ENCODE measurements at places on chromosomes 11 and 22. TPM values are rescaled to one million over a fixed set of nuclear protein-coding genes. Genes with fewer than 3 reads are reported as not detected.

DNA sequence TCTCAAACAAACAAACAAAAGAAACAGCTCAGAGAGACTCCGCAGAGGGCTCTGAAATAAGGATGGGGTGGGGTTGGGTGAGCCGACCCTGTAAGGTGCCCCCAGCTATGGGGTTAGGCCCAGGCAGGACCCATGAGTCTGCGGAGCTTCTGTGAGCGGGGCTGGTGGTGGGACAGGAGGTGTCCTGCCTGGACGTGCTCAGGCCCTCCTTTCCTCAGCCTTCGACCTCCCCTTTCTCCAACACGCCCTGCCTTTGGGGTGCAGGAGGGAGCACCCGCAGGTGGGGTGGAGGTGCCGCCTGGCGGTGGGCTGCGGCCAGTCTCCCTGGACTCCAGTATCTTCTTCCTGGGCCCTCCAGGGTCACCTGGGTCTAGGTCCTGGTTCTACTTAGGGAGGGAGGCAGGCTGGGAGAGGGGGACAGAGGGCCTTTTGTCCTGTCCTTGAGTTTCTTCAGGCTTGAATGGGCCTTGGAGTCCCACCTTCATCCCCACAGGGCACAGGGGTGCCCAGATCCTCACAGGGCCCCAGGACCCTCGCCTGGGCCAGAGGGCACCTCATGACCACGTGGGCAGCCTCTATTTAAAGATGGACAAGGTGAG lies 12.3 kb downstream of the PRR33 start:
- no peak for DNase-seq

DNA sequence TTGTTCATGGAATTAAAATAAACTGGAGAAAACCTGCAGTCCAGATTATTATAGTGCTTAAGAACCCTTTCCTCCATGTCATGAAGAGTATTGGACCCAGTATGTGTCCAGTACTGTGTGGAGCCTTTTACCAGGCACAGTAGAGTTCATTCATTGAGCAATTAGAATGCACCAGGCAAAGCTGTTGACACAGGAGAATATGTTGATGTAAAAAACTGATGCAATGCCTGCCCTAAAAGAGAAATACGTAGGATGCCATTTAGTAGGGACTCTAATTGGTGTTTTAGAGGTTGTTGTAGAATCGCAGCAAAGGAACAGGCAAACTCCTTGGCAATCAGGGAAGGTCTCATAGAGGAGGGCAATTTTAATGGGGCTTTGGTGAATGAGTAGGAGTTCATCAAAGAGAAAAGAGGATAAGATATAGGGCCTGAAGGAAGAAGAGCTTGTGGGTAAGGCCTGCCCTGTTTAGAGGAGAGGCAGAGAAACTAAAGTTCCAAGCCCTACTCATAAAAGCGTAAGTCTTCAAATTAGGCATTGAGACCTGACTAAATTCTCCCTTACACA lies 126.4 kb downstream of the SEZ6L start:
- DNase-seq: no peak

Gene PDHX
- 36.3 TPM for total RNA-seq

DNA sequence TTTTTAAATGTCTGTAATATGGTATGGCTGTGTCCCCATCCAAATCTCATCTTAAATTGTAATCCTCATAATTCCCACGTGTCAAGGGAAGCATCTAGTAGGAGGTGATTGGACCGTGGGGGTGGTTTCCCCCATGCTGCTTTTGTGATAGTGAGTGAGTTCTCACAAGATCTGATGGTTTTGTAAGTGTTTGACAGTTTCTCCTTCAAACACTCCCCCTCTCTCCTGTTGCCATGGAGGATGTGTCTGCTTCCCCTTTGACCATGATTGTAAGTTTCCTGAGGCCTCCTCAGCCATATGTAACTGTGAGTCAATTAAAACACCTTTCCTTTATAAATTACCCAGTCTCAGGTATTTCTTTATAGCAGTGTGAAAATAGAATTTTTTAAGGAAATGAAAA lies 31.1 kb upstream of the CD44 start:
- DNase-seq: no peak

Gene TCN1
- not detected for total RNA-seq

Gene XKR3
- total RNA-seq: not detected

- DNase-seq: no peak
Measured at GRCh38 chr11:90698238-90698637, 475.4 kb upstream of the CHORDC1 start.

DNA sequence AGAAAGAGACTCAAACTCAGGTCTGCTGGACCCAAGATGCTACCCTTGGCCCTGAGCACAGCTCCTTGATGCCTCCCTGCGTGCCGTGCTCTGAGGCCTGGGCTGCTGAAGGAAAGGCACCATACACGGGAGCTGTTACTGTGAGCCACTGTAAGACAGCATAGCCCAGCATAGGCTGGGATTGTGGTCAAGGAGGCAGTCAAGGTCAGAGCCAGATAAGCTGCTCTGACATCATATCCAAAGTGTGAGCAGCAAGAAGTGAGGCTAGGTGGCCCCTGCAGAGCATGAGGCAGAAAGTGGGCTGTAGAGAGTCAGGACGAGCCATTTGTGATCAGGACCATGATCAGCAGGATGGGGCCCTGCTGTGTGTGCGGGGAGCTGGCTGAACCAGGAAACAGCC lies 7.7 kb downstream of the SLC22A8 start:
- DNase-seq: no peak

GRCh38 chr11:69296890-69297786 lies 3.2 kb downstream of the MYEOV start:
- DNase-seq: peak; percentile 94

DNA sequence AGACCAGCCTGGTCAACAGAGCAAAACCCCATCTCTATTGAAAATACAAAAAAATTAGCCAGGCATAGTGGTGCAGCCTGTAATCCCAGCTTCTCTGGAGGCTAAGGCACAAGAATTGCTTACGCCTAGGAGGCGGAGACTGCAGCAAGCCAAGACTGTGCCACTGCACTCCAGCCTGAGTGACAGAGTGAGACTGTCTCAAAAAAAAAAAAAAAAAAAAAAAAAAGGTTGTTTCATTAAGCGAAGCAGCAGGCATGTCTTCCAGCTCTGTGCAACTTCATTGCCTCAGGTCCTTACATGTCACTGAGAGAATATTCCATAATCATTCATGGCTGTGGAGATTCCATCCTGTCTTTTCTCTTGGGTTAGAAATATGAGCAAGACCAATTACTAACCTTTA lies 16.9 kb downstream of the GAB2 start:
- no peak for DNase-seq

Gene NOL12
- 143 TPM for total RNA-seq

Gene NFAM1
- not detected for total RNA-seq

- DNase-seq: no peak
Measured at GRCh38 chr11:98871690-98872089, 149.1 kb upstream of the CNTN5 start.

DNA sequence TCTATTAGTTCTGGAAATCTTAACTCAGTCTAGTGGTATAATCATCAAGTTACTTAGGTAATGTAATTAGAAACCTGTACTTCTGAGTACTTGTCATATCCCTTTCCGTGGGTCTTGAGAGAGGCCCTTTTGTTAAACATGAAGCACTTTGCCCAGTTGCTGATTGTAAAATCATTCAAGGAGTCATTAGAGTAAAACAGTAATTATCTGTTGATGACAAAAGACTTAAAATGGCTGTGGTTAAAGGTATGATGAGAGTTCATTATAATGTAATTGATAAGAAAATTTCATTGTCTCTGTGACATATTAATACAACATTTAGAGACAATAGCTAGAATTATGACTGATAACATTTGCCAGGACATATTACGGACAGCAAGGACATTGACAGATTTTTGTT lies 34.3 kb downstream of the PRR5L start:
- DNase-seq: no peak

- no peak for DNase-seq
Measured at GRCh38 chr11:132037956-132038355, 667.5 kb downstream of the NTM start.

Gene SYT8
- 1.4 TPM for total RNA-seq

GRCh38 chr11:61791737-61792309 lies 576 bp downstream of the TMEM258 start:
- peak; percentile 76 for DNase-seq

DNA sequence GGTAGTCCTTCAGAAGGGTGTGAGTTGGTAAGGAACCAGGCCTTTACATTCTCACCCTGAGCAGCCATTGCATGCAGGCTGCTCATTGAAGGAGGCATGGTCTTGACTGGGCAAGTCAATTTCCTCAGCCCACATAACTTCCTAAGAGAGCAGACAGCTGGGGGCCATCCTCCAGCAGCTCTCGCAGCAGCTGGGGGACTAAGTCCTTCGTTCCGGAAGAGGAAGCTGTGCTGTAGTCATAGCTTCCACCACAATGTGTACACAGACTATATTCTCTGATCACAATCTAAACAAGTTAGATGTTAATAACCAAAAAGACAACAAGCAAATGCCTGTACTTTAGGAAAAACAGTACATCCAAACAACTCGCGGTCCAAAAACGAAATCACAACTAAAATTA lies 30.1 kb upstream of the MPPED1 start:
- peak; percentile 15 for DNase-seq

DNA sequence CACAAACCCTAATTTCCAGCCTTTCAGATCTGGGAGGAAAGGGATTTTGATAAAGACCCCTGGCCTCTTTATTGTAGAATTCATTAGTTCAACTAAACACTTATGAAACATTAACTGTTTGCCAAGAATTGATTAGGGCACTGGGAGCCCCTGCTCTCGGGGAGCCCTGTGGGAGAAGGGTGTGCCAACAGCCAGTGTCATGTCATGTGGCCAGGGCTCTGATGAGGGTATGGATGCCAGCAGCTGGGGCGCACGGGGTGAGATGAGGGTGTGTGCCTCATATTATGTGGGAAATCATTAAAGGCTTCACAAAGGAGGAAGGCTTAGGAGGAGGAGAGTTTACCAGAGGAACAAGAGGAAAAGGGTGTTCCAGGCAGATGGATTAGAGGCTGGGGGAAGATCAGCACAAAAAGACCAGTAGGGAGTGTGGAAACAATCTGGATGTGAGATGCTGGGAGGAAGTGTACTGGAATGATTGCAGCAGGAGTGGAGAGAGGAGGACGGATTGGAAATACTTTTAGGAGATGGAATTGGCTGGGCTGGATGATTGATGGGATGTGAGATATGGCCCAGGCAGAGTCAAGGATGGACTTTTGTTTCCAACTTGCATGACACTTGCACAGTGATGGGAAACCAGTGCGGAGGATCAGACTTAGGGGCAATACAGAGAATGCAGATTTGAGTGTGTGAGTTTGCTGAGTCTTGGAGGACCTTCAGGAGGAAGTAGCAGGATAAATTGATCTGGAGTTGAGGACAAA lies 137.8 kb downstream of the CSNK2A3 start:
- no peak for DNase-seq

DNA sequence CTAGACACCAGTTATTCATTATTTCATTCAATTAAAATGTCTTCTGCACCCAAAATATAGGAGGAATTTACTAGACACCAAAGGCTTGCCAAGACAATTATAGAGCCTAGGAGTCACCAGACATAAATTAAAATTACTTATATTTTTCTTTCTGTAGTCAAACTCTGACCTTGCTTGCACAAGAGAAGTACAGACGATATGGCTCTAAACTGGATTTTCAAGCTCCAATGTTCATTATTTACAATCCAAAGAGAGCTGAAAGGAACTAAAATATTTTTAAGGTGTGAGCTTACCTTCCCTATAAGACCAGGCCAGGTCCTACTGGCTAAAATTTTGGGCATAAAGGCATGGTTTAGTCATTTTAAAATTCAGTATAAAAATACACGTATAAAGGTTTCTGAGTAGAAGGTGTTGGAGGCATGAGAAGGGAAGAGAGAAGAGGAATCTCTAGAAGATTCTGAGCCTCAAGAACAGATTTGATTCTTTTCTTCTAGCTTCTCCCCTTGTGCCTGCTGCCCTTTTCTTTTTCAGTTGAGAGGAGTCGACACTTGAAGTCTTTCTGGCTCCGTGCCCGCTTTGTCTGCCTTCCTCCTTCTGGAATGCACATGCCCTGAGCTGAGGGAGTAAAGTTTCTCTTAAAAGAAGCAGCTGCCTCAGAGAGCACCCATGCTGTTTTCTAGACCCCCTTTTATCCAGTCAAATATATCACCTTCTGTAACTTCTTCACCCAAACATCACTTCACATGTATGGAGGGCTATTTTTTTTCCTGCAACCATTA lies 13.5 kb downstream of the C11orf97 start:
- DNase-seq: peak; percentile 84

GRCh38 chr11:2899080-2899783 lies 13.7 kb upstream of the CDKN1C start:
- no peak for DNase-seq

- DNase-seq: no peak
Measured at GRCh38 chr11:105577641-105578040, 32.2 kb upstream of the GRIA4 start.

Gene BATF2
- 12.3 TPM for total RNA-seq

Gene C11orf91
- not detected for total RNA-seq

- no peak for DNase-seq
Measured at GRCh38 chr11:5679811-5680210, 5.1 kb downstream of the TRIM5 start.

DNA sequence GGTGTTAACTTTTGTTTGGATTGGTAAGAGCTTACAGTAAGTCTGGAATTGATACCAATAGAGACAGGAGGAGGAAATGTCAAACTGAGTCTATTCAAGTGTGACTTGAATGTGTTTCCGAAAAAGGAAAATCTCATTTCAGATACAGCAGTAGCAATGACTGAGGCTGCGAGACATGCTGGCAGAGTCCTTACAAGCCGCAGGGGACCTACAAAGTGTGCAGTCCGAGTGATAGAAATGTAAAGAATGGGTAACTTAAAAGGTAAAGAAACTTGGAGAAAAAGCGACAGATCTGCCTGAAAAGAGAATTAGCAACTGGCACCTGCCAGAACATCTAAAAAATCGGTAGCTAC lies 444 bp downstream of the CWF19L2 start:
- DNase-seq: no peak

DNA sequence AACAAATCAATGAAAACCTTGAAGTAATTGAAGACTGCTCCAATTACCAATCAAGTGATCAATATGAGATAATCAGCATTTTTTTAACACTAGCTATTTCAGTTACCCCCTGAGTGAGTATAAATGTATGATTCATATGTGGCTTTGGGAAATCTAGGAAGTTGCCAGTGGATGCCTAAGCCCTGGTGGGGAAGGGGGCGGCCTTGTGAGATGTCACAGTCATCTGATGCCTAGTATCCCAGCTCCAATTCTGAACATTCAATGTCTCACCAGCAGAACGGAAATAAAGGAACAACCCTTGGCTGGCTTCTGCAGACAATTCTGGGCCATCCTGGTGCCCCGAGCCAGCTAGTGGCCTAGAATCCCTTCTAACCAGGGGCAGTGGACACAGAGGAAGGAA lies 58.5 kb upstream of the TIMP3 start:
- DNase-seq: no peak

DNA sequence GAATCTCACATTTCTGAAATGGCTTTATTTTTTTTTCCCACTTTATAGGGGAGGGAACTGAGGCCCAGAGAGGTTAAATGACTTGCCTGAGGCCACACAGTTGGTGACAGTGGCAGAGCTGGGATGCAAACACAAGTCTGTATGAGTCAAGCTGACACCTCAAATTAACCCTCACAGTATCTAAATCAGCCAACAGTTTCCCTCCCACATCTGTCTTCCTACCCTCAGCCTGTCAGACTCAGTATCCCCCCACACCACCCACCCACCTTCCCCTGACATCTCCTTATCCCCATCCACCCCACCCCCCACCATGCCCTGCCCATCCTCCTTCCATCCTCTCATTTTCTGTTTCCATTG lies 95.2 kb downstream of the TP53I11 start:
- DNase-seq: no peak

Gene ZBTB16
- 108 TPM for total RNA-seq

GRCh38 chr11:111549196-111549868 lies 8.8 kb downstream of the LAYN start:
- DNase-seq: no peak

- DNase-seq: peak; percentile 45
Measured at GRCh38 chr11:118791961-118792569, 1.1 kb upstream of the DDX6 start.

Gene PATE4
- not detected for total RNA-seq

Gene RIMBP3B
- not detected for total RNA-seq

Data from transverse colon (tissue), 4 donors.